ENCODE measurements at places on chromosomes 5 and 9.
A peak's percentile ranks its signal among the peaks of the same experiment; 100 is the strongest.

DNA sequence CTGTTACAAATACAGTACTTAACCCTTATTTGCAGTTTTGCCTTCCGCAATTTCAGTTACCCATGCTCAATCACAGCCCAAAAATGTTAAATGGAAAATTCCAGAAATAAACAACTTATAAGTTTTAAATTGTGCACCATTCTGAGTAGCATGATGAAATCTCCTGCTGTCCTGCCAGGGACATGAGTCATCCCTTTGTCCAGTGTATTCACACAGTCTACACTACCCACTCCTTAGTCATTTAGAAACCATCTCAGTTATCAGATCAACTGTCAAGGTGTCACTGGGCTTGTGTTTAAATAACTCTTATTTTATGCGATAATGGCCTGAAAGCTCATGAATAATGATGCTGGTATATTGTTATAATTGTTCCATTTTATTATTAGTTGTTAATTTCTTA, 95.8 kb downstream of the PLCXD3 start:
- DNase-seq, result no peak

- DNase-seq, result no peak
These were observed 599.7 kb upstream of the FTMT start for GRCh38 chr5:121251954-121252353.

- peak; percentile 4 for DNase-seq
These were observed 1.5 kb downstream of the MPDZ start for GRCh38 chr9:13278023-13278367.

DNA sequence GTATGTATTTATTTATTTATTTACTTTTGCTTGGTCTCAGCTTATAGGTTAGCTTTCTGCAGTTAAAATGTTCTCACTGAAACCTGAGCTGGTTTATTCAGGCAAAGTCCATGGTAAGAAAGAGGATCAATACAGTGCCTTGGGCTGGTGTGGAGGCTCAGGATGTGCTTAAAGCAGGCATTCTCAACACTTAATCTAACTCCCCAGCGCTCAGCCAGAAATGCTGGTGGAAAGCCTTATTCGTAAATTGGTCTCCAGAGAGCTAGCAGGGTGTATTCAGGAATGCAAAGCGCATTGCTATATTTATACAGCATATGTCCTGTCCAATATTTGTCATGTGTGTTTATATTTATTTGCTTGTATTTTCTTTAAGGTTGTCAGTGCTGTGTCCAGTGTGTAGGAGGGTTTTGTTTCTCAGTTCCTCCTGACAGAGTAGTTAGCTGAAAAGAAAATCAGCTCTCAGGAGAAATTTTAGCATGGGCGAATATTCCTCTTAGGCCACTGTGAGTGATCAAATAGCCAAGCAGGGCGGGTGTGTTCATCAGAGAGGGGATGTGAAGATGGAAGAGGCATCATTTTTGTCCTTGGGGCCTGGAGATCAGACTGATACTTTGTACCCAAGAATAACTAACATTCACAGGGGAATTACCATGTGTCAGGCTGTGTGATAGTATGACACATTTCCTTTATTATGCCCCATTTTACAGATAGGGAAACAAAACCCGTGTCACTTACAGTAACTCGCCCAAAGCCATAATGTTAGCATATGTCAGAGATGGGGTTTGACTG, 65.8 kb downstream of the DOCK2 start:
- no peak for DNase-seq

- DNase-seq, result peak; percentile 60
These were observed 27.4 kb downstream of the INVS start for GRCh38 chr9:100126423-100126822.

DNA sequence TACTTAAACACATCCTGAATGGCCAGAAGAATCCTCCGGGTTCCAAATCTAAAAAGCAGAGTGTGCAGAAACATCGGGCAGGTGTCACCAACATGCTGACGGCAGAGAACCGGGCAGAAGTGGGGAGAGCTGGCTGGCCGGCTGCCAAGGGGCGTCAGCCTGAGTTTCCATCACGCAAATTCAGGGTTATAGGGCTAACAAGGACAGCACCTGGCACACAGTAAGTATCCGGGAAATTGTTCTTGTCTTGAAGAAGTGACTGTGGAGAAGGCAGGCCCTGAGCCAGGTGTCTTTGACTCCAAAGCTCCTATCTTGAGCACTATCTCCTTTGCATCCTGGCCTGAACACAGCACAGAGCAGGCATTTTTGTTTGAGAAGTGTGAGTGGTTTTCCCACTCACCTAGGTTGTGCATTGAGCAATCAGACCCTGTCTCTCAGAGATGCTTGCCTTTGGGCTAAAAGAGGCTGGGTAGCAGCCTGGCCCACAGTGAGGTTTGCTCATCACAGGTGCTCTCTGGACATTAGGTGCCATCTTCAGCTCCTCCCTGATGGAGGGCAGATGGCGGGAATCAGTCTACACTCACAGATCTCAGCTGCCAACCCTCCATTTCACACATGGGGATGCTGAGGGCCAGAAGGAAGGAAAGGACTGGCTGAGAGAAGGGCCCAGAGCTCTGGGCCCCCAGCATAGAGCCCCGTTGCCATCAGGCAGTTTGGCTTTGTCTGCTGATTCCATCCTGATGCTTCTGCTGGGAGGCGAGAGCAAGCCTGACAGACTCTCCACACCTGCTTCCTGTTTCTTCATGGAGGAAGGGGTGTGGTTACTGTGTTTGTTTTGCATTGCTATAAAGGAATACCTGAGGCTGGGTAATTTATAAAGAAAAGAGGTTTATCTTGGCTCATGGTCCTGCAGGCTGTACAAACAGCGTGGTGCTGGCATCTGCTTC, 52.8 kb downstream of the WHRN start:
- DNase-seq, result no peak

- DNase-seq, result no peak
These were observed 17.1 kb upstream of the C9 start for GRCh38 chr5:39381376-39381775.

DNA sequence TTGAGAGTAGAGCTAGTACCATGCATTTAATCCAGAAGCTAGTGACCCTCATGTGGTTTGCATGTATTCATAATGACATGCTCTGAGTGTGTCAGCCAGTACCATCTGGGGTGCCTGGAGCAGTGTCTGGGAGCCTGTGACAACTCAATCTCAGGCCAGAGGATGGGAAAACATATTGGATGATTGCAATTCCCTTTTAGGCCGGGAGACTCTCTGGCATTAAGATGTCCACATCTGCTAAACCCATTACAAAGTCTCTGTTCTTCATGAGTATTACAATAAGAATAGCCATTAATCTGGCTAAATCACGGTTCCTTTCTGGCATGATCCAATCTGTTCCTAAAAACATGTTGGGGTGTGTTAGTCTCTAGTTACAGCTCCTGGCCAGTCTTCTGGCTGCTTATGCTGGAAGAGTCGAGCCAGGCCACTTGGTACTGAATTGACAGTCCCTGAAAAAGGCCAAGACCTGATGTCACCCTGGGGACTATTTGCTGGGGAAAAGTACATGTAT, 475.7 kb downstream of the ENC1 start:
- no peak for DNase-seq

GRCh38 chr9:126851286-126851880, 9.1 kb upstream of the ZBTB34 start:
- no peak for DNase-seq

- no peak for DNase-seq
These were observed 165.0 kb downstream of the FBXL7 start for GRCh38 chr5:15664961-15665360.

GRCh38 chr9:38284039-38284575, 108.4 kb upstream of the ALDH1B1 start:
- DNase-seq, result no peak

- no peak for DNase-seq
These were observed 12.0 kb upstream of the RXRA start for GRCh38 chr9:134314039-134314949.

DNA sequence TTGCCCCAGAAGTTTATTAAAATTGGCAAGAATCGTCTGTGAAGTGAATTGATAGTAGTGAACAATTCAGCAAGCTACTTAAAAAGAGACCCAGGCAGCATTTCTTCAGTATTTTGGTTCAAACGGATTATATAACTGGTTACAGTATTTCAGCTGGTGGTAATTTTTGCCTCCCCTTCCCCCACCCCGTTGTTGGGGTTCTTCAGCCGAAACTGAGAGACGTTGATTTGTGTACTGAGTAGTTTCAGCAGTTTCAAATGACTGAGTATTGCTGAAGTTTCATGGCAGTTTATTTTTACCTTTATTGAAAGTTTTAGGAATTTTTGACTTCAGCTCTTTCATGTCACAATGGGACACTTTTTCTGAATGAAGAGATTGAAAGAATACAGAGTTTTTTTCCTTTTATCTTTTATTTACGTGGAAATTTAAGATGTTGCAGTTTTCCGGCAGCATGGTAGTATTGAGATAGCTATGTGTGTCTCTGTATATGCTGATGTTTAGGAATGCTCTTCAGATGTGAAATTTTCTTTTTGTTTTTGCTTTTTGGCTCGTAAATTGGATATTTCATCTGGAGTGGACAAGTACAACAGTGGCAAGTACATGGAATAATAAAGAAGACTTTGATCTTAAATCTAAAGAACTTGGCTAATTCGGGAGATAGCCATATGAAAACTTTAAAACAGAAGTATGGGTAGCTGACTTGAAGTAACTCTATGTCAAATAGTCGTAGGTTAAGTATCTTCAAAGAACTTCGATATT, 1.9 kb downstream of the GPBP1 start:
- peak; percentile 43 for DNase-seq

DNA sequence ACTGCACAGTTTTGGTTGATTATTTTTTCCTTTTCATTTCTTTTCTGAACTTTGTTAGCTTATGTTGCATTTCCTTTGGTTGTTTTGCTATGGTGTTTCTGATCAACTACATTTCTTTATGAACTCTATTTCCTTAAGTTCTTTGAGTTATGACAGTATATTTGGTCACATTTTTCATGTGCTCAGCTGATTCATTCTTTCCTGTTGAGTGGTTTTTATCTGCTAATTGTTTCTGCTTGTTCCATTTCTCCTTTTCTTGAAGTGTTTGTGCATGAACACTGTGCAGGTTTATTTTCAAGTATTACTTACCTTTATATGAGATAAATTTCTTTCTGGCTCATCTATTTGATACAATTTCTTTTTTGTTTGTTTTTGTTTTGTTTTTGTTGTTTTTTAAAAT, 50.9 kb upstream of the MACIR start:
- peak; percentile 19 for DNase-seq

- no peak for DNase-seq
These were observed 339.0 kb downstream of the DIRAS2 start for GRCh38 chr9:90303655-90304054.

- DNase-seq, result no peak
These were observed 2.4 kb downstream of the PTCH1 start for GRCh38 chr9:95514342-95514741.

GRCh38 chr9:131398204-131398603, 4.3 kb downstream of the PRRC2B start:
- DNase-seq, result peak; percentile 81

- DNase-seq, result no peak
These were observed 19.0 kb upstream of the PSIP1 start for GRCh38 chr9:15529566-15530324.

DNA sequence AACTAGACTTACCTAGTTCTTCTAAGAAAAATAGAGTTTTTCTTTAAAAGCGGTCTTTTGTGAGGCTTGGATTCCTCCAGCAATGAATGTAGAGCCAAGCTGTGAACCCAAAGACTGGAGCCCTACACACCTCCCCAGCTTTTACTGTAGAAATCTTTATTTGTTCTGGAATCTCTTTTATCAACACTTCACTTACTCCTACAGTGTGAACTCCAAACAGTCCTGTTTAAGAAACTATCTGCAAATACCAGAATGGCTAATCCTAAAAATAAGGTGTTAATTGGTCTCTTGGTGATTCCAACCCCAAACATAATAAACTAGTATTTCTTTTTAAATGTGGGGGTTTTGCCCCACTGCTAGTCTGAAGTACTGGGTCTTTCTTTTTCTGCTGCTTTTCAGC, 103.9 kb downstream of the ENC1 start:
- DNase-seq, result no peak

- DNase-seq, result peak; percentile 48
These were observed 77.1 kb upstream of the GOLM1 start for GRCh38 chr9:86176468-86176867.

DNA sequence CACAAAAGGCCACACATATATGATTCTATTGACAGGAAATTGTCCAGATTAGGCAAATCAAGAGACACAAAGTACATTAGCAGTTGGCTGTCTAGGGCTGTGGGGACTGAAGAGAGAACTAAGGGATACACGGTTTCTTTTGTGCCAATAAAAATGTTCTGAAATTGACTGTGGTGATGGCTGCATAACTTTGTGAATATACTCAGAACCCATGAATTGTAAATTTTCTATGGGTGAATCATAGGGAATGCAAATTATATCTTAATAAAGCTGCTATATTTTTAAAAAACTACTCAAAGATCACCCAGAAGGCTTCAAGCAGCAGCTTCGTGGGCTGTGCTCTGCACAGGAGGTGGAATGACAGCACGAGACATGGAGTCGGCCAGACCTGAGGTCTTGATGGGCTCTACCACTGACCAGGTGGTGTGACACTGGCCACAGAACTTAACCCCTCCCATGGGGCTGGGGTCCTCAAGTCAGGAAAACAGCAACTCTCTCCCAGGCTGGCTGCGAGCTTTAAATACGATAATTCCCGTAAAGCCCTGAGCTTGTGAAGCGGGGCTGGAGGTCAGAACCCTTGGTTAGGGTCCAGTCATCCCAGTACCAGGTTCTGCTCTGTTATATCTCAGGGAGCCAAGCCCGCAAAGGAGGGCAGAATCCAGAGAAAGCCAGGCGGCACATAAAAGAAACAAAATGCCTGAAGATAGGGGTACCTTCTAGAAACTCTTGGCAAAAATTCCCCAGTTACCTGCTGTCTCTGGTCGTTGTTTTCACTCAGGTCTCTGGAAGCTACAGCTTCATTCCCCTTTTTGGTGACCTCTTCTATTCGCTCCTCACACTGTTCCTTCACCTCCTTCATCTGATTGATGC, 59.1 kb downstream of the GOLM1 start:
- no peak for DNase-seq

- no peak for DNase-seq
These were observed 18.6 kb upstream of the GLRX start for GRCh38 chr5:95840956-95841705.
